Fibroblast of lung (primary cell): ENCODE measurements at places on chromosomes 4 and X.

DNA sequence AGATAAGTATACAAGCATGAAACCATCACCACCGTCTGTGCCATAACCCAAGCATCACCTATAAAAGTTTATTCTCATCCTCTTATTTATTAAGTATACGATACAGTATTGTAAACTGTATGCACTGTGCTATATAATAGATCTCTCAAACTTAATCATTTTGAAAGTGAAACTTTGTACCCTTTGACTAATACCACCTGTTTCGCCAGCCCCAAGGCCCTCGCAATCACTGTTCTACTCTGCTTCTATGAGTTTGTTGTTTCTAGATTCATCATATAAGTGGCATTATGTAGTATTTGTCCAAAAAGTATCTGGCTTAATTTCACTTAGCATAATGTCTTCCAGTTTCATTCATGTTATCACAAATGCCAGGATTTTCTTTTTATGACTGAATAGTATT lies 72.1 kb upstream of the DOCK11 start:
- DNase-seq: no peak

- peak; percentile 77 for DNase-seq
These were observed 48.2 kb downstream of the TMEM156 start for GRCh38 chr4:38983787-38984598.

- no peak for DNase-seq
These were observed 168.9 kb upstream of the PUDP start for GRCh38 chrX:7316887-7317286.

DNA sequence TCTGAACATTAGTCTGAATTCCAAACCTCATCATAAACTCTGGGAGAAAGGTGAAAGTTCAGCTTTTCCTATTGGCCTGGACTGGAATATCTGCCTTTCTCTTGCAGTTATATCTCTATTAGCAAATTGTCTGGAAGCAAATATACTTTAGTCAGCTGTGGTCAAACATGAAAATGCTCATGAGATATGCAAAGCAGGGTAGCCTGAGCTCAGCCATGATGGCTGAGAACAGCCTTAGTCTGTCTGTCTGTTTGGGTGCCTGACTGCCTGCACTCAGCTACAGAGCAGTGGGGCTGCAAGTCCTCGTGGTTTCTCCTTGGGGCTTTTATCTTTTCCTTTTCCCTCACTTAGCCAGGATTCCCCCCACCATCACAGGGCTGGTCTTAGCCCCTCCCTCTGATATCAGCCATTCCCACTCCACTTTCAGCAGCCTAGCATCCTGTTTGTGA lies 19.5 kb upstream of the PGRMC2 start:
- no peak for DNase-seq

- DNase-seq: no peak
These were observed 140.3 kb downstream of the FRYL start for GRCh38 chr4:48639807-48640206.

DNA sequence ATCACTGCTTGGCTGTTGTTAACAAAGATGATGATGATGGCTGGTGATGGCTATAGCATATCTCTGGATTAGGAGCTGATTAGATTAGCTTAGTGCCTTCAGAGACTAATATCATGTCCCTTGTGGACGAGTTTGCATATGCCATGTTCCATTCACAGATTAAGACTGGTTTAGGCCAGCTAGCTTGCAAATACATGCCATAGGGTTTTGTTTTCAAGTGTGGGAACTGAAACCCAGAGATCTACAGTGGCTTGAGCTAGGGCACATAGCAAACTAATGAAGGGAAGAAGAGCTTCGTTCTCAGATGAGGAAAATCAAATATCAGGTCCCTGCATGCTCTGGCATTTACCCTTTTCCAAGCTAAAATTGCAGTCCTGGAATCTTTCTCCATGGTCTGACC lies 492.3 kb downstream of the MAGEE1 start:
- no peak for DNase-seq

GRCh38 chr4:61024610-61025009 lies 175.5 kb upstream of the ADGRL3 start:
- DNase-seq: no peak

DNA sequence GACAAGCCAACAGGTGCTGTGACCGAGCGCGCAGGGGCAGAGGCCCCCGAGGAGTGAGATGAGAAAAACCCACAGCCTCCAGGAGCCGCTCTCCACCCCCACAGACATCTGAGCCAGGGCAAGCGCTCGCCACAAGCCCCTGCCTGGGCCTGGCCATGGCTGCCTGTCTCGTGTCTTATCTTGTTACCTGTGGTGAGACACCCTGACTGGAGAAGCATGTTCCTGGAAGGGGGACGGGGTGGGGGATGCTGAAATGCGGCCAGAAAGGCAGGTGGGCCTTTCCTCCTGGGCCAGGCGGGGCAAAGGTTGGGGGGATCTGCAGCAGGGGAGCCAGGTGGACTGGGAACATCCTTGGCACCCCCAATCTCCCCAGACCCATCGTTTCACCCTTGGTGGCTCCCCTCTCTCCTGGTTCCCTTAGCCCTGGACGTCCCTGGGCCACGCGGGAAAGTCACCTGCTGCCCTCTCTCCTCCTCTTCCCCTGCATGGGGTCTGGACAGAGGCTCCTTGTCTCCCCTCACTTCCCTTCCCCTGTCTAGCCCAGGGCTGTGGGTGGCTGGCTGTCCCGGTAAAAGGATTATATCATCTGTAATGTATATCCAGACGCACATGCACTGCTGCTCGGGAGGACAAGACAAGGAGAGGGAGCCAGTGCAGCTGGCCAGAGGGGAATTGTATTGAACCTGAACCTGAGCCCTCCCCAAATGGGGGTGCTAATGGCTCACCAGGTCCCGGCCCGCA lies 8.4 kb upstream of the DUSP9 start:
- DNase-seq: no peak

DNA sequence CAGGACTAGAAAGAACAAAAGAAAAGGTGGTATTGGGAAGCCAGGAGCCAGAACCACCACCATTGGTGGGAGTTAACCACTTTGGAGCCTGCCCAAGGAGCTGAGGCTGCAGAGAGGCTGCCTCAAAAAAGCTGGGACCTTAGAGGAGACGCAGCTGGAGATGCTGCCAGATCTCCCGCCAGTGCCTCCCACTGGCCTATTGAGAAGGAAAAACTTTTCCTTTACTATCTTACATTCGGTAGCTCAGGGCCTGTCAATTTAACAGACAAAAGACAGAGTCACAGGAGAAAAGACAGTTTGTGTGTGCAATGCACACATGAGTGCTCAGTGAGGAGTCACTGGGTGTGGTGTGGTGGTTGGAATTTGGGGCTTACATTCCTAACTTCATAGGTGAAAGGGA lies 52.4 kb upstream of the HPSE start:
- DNase-seq: peak; percentile 13

DNA sequence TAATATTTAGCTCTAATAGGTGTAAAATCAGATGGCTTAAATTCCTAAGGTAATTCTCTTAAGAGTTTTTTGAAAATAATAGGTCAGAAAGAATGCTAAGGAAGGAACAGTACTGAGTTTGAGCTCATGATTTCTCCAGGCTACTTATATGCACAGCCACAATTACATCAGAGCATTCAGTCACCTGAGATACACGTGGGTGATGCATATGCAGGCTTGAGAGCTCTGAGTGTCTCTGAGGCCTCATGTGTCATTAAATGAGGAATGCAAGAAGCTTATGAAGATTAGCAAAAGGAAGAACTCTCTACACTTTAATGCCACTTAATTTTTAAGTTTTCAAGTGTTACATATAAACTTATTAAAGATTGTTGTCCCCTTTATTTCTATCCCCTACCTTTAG lies 124.0 kb upstream of the STIM2 start:
- DNase-seq: peak; percentile 58

DNA sequence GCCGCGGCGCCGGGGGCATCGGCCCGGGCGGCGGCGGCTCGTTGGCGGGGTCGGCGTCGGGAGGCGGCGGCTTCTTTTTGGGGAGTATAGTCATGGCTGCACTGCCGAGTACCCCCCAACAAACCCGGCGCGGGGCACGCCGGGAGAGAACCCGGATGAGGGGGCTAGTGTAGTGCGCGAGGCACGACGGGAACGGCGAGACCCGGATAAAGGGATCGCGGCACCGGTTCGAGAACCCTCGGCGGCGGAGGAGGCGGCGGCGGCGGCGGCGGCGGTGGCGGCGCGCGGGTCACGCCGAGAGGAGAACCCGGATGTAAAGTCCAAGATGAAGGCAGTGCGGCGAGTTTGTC lies at the start of gene OTUD5:
Gene OTUD5, minus strand, starts transcription at position 131 of the 350 bp plus-strand sequence. Its CDS starts 37 bp downstream, at position 94.
- no peak for DNase-seq

GRCh38 chr4:53011259-53011905 lies 149.3 kb downstream of the RASL11B start:
- no peak for DNase-seq

DNA sequence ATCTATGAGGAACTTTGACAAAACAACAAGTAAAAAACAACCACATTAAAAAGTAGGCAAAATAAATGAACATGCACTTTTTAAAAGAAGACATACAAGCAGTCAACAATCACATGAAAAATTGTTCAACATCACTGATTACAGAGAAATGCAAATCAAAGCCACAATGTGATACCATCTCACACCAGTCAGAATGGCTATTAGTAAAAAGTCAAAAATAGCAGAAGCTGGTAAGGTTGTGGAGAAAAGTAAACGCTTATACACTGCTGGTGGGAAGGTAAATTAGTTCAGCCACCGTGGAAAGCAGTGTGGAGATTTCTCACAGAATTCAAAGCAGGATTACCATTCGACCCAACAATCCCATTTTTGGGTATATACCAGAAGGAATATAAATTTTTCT lies 17.0 kb upstream of the LNX1 start:
- DNase-seq: no peak

GRCh38 chr4:110663738-110664444 lies 41.0 kb upstream of the PITX2 start:
- DNase-seq: peak; percentile 59

GRCh38 chrX:15242899-15243555 lies 26.9 kb downstream of the ASB9 start:
- peak; percentile 31 for DNase-seq

GRCh38 chrX:125089761-125090445 lies 229.8 kb upstream of the TEX13C start:
- DNase-seq: no peak

DNA sequence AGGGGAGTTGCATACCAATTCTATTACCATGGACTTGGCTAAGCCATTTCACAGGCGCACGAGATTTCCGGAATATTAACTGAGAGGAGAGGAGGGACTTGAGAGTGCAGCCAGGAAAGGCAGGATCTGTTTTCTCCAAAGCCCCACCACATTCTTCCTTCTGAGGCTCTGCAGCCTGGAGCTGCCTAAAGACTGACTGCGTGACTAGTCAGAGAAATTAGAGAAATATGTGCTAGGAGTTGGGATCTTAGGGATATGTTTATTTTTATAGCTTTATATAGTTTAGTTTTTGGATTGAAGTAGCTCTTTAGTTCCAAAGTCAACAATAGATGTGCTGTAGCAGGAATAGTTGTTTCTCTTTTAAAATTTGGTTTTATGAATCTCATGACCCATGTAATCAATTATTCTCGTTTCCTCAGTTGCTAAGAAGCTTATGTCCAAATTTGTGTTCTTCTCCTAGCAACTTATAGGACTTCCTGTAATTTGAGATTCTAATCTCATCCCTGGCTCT lies 300.1 kb upstream of the DDX53 start:
- peak; percentile 86 for DNase-seq

- peak; percentile 80 for DNase-seq
These were observed 29.5 kb downstream of the SH3TC1 start for GRCh38 chr4:8228319-8229250.

- no peak for DNase-seq
These were observed 44.7 kb upstream of the MAGED4 start for GRCh38 chrX:52140020-52140419.

- no peak for DNase-seq
These were observed 103.5 kb upstream of the SRD5A3 start for GRCh38 chr4:55242506-55242905.

- DNase-seq: no peak
These were observed 259.1 kb downstream of the SH2D1A start for GRCh38 chrX:124605511-124605910.
